Stimulated activated CD8-positive, alpha-beta memory T cell treated with anti-CD3 and anti-CD28 coated beads, Interleukin-15, amount 100 ng/mL, for 24 hours (primary cell): ENCODE measurements at places on chromosomes 7 and 10.

DNA sequence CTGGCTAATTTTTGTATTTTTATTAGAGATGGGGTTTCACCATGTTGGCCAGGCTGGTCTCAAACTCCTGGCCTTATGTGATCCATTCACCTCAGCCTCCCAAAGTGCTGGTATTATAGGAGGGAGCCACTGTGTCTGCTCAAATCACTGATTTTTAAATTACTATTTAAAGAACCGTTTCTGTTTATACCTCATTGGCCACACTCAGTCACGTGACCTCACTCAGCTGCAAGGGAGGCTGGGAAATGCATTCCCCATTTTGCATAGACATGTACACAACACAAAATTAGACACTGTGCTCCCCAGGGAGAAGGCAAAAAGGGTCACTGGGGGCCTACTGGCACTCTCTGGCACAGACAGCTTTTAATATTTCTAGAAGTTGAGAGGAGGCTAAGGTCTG lies 13.6 kb upstream of the CALU start:
- no peak for DNase-seq

DNA sequence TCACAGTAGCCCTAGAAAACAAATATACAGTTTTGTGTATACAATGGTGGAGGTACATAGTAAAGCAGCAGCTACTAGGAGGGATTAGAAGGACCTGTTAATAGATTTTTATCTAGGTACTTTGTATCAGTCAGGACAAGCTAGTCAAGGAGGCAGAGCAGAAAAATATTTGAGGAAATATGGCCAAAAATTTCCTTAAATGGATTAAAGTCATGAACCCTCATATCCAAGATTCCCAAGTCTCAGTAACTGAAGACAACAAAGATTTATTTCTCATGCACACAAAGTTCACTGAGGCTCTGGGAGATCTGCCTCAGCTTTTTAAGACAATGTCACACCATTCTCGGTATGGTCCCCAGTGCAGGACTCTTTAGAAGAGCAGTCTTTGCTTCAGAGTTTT lies 28.1 kb upstream of the ARMC3 start:
- no peak for DNase-seq

DNA sequence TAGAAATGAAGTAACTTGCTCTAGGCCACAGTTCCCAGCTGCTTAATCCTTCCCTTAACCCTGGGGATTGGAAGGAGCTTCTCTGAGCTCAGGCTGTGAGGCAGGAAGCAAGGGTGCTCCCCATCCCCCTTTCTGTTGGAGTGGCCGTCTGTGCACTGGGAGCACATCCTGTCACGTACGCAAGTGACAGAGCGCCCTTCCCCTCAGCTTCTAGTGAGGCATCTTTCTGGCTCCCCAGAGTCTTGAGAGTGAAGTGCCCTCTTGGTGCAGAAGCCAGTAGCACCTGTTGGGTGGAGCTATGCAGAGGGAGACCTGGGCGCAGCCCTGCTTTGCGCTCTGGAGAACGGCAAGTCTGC lies 47.8 kb downstream of the SHH start:
- no peak for DNase-seq

GRCh38 chr10:126207313-126207771 lies 180.9 kb downstream of the ADAM12 start:
- DNase-seq = no peak

GRCh38 chr10:77866598-77866997 lies 60.0 kb downstream of the DLG5 start:
- no peak for DNase-seq

DNA sequence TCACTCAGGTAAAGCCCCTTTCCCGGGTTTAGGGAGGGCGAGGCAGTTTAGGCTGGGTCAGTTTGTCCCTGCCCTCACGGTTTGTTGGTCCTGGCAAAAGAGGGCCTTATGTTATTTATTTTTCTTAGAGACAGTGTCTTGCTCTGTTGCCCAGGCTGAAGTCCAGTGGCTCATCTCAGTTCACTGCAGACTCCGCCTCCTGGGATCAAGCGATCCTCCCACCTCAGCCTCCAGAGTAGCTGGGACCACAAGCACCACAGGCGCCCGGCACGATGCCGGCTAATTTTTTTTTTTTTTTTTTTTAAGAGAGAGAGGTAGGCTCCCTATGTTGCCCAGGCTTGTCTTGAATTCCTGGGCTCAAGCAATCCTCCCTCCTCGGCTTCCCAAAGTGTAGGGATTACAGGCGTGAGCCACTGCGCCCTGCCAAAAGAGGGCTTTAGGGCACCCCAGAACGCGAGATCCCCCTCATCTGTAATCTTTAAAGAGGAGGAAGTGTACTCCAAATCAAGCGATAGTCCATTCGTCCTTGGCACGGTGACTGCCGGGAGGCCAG lies 626 bp upstream of the BMS1 start:
- no peak for DNase-seq

- DNase-seq = no peak
These were observed 754.8 kb downstream of the KCNMA1 start for GRCh38 chr10:76882796-76883195.
